ENCODE measurements at places on chromosomes 7 and 10. TPM values are rescaled to one million over a fixed set of nuclear protein-coding genes. Genes with fewer than 3 reads are reported as not detected.

GRCh38 chr10:91210435-91210834, 10.0 kb upstream of the PCGF5 start:
- DNase-seq: no peak
- peaks cover 21% of the 10 kb centered on the region for H3K4me1 ChIP-seq
- no peak overlapping the region for H3K4me3 ChIP-seq
- no peaks in the 10 kb centered on the region for H3K27me3 ChIP-seq

DNA sequence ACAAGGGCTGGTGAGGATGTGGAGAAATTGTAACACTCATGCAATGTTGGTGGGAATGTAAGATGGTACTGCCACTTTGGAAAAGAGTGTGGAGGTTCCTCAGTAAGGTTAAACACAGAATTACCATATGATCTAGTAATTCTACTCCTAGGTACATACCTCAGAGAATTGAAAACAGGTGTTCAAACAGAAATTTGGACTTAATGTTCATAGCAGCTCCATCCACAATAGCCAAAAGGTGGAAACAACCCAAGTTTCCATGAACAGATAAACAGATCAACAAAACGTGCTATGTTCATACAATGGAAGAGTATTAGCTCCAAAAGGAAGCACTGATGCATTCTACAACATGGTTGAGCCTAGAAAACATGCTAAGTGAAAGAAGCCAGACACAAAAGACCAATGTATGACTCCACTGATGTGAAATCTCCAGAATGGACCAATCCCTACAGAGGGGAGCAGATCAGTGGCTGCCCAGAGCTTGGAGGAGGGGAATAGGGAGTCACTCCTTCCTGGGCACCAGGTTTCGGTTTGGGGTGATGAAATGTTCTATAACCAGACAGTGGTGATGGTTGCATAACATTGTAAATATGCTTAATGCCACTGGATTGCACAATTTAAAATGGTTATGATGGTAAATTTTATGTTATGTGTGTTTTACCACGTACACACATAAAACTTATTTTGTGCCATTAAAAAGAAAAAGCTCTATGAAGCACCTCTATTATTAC, 5.7 kb upstream of the WDR86 start:
- no peaks in the 10 kb centered on the region for H3K4me1 ChIP-seq
- no peak overlapping the region for H3K27ac ChIP-seq
- H3K4me3 ChIP-seq: no peak overlapping the region
- H3K27me3 ChIP-seq: no peaks in the 10 kb centered on the region
- DNase-seq: no peak

GRCh38 chr10:22631646-22632278, 82.6 kb downstream of the PIP4K2A start:
- no peaks in the 10 kb centered on the region for H3K36me3 ChIP-seq
- no peak for DNase-seq
- H3K27ac ChIP-seq: peak overlapping the region; percentile 27
- no peak overlapping the region for H3K4me3 ChIP-seq
- no peaks in the 10 kb centered on the region for H3K27me3 ChIP-seq
- peaks cover 25% of the 10 kb centered on the region for H3K4me1 ChIP-seq

DNA sequence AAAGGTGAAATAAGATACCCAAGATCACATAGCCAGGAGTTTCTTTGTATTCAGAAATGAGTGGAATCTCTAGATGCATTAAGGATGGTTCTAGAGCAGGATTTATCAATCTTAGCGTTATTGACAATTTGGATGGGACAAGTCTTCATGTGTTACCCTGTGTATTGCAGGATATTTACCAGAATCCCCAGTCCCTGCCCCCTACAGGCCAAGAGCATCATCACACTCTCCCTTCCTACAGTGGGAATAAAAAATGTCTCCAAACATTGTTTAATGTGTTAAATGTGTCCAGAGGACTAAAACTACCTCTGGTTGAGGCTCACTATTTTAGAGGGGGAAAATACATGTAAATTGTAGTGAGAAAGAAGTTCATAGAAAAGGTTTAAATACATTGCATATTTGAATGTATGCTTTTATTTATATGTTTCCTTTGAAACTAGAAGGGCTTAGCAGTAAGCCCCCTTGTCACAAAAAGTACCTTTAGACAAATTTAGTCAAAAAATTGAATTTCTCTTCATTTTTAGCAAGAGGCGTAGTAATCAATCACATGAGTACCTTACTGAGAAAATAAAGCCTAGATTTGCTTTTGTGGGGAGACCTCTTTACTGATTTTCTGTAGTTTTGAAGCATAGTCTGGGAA, 141.2 kb downstream of the MLLT10 start:
- no peaks in the 10 kb centered on the region for H3K27me3 ChIP-seq
- H3K27ac ChIP-seq: no peak overlapping the region
- peak; percentile 66 for DNase-seq
- no peaks in the 10 kb centered on the region for H3K36me3 ChIP-seq

GRCh38 chr10:61721431-61721830, 58.7 kb downstream of the CABCOCO1 start:
- H3K4me1 ChIP-seq: no peaks in the 10 kb centered on the region
- H3K27me3 ChIP-seq: no peaks in the 10 kb centered on the region
- no peak overlapping the region for H3K27ac ChIP-seq
- H3K4me3 ChIP-seq: no peak overlapping the region

- no peaks in the 10 kb centered on the region for H3K4me1 ChIP-seq
- no peaks in the 10 kb centered on the region for H3K27me3 ChIP-seq
- H3K4me3 ChIP-seq: peak overlapping the region; percentile 63
- no peak for DNase-seq
Measured at GRCh38 chr7:101743995-101744360, 73.4 kb upstream of the CUX1 start.

DNA sequence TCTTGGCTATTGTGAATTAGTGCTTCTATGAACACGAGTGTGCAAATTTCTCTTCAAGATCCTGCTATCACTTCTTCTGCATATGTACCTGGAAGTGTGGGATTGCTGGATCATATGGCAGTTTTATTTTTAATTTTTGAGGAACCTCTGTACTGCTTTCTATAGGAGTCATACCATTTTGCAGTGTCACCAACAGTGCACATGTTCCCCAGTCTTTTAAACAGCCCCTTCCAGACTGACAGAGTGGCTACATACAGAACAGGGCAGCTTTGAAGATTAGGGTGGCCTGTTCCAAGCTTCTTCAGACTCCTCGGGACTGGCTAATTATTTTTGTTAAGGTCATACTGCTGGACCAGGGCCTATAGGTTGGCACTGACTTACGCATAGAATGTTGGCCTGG, 82.9 kb downstream of the AUTS2 start:
- H3K27ac ChIP-seq: no peak overlapping the region
- no peak for DNase-seq
- H3K4me1 ChIP-seq: no peaks in the 10 kb centered on the region
- H3K4me3 ChIP-seq: no peak overlapping the region

- H3K27ac ChIP-seq: no peak overlapping the region
- H3K36me3 ChIP-seq: no peaks in the 10 kb centered on the region
- no peaks in the 10 kb centered on the region for H3K4me1 ChIP-seq
- no peak overlapping the region for H3K4me3 ChIP-seq
Measured at GRCh38 chr10:17835688-17836087, 26.5 kb downstream of the MRC1 start.

DNA sequence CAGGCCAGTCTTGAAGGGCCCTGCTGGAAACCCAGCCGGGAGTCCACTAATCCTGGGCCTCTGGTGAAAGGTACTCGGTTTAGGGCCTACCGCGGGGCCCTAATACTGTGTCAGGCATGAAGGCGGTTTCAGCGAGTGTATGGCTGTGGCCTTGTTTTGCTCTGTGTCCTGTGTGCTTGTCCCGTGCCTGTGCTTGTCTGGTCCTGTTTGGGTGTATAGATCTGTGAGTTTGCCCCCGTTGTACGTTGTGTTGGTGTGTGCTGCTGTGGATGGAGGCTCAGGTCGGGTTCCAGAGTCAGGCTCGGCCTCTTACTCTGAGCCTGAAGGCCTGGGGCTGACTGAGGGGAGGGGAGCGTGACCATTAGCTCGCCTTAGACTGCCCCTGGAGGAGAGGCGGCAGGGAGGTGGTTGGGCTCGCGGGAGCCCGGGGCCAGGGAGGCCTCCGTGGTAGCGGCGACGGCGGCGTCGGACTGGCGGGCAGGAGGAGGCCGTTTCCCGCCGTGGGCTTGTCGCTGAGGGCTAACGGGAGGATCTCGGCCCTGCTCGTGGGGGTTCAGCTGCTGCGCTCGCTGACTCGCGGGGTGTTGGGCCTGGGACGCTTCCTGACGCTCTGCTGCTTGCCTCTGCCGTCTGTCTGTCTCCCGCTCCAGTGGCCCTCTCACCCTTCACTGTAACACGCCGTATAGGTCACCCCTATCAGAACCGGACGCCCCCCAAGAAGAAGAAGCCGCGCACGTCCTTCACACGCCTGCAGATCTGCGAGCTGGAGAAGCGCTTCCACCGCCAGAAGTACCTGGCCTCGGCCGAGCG, 2.6 kb downstream of the TLX1 start:
- H3K27me3 ChIP-seq: peaks cover 45% of the 10 kb centered on the region
- H3K36me3 ChIP-seq: no peaks in the 10 kb centered on the region
- DNase-seq: no peak
- no peak overlapping the region for H3K27ac ChIP-seq

DNA sequence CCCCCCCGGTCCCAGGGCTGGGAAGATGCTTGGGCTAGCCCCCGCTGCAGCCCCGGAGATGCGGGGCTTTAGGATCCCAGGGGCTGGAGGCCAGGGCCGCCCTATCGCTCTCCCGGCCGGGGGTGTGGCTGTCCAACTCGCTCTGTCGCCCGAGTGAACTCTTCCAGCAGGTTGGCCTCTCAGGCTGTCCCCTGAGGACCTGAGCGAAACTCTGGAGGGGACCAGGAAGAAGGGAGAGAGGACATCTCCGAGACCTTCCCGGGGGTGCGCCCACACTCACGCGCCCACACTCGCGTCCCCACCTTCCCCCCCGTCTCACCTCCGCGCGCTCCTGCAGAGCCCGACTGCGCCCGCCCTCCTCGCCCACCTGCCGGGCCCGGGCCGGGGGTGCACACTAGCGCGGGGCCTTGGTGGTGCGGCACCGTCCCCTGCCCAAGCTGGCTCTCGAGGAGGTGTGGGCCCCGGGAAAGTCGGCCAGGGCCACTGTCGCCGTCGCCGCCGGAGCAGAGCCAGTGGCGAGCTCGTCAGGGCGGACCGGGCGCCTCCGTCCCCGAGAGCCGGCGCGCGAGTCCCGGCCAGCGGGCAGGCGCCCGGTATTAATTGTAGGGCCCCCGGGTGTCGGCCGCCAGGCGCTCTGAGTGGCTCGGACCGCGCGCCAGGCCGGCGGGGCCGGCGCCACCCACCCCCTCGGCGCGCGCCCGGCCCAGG, 101.7 kb upstream of the SVIL start:
- H3K36me3 ChIP-seq: no peaks in the 10 kb centered on the region
- no peaks in the 10 kb centered on the region for H3K27me3 ChIP-seq
- H3K4me1 ChIP-seq: peaks cover 22% of the 10 kb centered on the region
- peak overlapping the region; percentile 97 for H3K4me3 ChIP-seq
- peak overlapping the region; percentile 95 for H3K27ac ChIP-seq
- no peak for DNase-seq

DNA sequence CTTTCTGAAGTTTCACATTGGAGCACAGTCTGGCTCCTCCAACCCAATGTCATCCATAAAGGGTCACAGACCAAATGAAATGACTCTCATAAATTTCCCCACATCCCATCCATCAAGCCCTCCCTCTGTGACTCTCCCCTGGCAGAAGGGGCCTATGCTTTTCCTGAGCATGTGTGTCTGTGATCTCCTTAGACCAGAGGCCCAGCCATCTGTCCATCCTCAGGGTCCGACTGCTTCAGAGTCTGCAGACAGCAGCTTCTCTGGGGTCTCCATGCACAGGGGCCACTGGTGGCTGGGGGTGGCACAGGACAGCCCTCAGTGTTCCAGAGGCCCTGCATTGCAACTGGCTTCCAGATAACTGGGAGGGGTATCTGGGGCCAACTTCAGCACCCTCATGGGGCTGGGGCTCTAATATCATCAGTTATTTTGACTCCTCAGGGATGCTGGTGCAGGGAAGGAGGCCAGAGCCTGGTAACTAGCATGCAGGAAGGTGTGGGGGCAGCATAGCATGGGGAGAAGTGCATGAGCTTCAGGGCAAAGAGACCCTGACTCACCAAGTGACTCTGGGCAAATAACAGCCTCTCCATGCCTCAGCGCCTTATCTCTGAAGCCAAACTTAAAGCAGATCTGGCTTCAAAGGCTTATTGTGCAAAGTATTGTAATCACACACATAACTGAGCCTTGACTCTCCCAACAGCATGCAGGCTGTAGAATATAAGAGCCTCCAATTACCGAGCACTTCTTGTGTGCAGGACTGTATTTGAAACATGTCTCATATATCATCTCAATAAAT, 266.9 kb downstream of the GRID1 start:
- no peaks in the 10 kb centered on the region for H3K27me3 ChIP-seq
- H3K4me1 ChIP-seq: no peaks in the 10 kb centered on the region
- H3K4me3 ChIP-seq: no peak overlapping the region
- H3K27ac ChIP-seq: no peak overlapping the region
- DNase-seq: no peak
- H3K36me3 ChIP-seq: no peaks in the 10 kb centered on the region

DNA sequence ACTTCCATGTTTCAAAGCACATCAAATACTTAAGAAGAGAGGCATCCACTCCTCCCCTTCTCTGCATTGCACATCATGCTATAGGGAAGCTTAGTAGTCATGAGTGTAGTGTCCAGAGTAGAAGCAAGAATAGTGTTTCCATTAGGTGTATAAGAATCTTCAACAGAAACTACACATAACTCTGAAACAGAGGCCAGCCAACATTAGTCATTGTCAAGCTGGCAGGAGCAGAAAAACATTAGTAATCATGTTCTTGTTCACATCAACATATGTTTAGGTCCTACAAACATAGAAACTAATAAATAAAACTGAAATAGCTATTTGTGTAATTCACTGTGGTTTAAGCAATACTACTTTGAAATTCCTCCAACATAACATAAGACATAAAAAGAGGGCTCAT, 370.2 kb downstream of the PPP1R3A start:
- no peaks in the 10 kb centered on the region for H3K36me3 ChIP-seq
- H3K27ac ChIP-seq: no peak overlapping the region
- H3K4me1 ChIP-seq: no peaks in the 10 kb centered on the region
- no peaks in the 10 kb centered on the region for H3K27me3 ChIP-seq
- no peak for DNase-seq

The NUTM2D gene
- total RNA-seq: 10.9 TPM

The SFRP5 gene
- total RNA-seq: not detected

The MYH16 gene
- not detected for total RNA-seq

The MBLAC1 gene
- total RNA-seq: not detected

The ATP5F1C gene
- 132 TPM for total RNA-seq

The PRDX3 gene
- 34.9 TPM for total RNA-seq

The GOLGA7B gene
- 0.11 TPM for total RNA-seq

The HOXA1 gene
- total RNA-seq: not detected

The CYP2W1 gene
- total RNA-seq: not detected

All from ascending aorta (tissue), 2 donors.